ENCODE measurements at places on chromosomes 7 and 10. TPM values are rescaled to one million over a fixed set of nuclear protein-coding genes. Genes with fewer than 3 reads are reported as not detected.

LIPM gene
- 0.44 TPM for polyA plus RNA-seq

ACBD7 gene
- not detected for polyA plus RNA-seq

GJD4 gene
- not detected for polyA plus RNA-seq

ZNF248 gene
- 4.9 TPM for polyA plus RNA-seq

PTPRZ1 gene
- 58.3 TPM for polyA plus RNA-seq

IGFBP1 gene
- not detected for polyA plus RNA-seq

FBXL13 gene
- 0.19 TPM for polyA plus RNA-seq

PLEKHS1 gene
- not detected for polyA plus RNA-seq

TMEM106B gene
- polyA plus RNA-seq: 32.9 TPM
